Prostate gland (tissue), 2 donors: ENCODE measurements at places on chromosomes 7 and 10.

GRCh38 chr10:86017841-86018734, 348.5 kb downstream of the GRID1 start:
- DNase-seq, result no peak

DNA sequence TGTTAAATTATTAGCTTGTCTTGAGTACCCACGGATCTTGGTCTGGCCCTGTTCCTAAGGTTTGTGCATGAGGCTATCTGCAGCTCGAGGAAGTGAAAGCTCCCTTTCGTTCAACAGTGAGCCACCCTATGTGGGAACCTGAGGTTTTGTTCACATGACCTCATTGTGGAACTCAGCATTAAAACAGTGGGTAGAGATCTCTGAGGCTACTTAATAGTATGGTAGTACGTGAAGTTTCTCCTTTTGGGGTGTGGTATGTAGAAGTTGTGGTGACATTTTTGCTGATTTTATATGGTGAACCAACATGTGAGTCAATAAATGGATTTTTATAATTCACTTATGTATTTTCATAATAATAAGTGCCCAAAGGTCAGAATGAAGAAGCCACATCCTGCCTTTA, 252.7 kb upstream of the FERD3L start:
- no peak for DNase-seq

DNA sequence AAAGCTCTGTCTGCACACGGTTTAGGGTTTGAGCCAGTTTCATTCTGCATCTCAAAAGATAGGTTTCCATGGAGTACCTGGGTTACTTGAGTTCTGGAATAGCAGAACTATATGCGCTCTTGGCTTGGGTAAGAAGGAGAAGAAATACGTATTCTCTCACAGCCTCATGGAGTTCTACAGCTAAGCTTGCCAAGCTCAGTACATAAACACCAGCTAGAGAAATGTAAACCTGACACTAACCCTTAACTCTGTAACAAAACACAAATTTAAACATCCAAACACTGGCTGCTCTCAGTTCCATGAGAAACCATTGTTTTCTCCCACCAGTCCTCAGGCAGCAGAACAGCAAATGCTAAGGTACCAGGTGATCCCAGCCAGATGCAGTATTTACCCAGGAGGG, 557.2 kb downstream of the INHBA start:
- no peak for DNase-seq

DNA sequence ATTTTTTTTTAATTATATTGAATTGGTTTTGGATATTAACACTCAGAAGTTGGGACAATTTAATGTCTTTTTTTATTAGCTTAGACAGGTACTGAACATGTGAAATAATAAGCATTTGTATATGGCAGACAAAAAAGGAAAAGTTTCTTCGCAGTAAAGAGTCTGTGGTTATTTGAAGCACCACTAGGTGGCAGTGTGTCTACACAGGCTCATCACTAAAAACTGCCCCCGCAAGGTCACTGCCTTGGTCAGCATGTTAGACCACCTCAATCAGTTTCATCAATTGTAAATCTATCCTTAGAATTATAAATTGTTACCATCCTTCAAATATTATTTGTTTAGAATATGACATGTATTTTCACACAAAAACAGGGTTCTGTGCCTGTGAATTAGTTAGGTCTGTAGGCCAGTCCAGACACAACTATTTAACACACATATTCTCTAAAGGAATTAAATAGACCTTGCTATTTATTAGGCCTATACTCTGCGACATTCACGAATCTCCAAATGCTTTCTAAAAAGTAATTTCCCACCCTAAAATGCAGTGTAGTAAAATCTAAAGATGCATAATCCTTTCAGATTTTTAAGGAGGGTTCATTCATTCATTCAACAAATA, 17.0 kb downstream of the PNLIPRP3 start:
- DNase-seq, result no peak

GRCh38 chr10:70145666-70146488, 623 bp downstream of the TYSND1 start:
- peak; percentile 24 for DNase-seq

- no peak for DNase-seq
Observed at GRCh38 chr10:118462401-118462800, 120.3 kb upstream of the FAM204A start.

GRCh38 chr10:71460615-71461014, 63.9 kb downstream of the CDH23 start:
- no peak for DNase-seq

GRCh38 chr7:4713183-4713784, 31.2 kb downstream of the FOXK1 start:
- DNase-seq, result no peak

DNA sequence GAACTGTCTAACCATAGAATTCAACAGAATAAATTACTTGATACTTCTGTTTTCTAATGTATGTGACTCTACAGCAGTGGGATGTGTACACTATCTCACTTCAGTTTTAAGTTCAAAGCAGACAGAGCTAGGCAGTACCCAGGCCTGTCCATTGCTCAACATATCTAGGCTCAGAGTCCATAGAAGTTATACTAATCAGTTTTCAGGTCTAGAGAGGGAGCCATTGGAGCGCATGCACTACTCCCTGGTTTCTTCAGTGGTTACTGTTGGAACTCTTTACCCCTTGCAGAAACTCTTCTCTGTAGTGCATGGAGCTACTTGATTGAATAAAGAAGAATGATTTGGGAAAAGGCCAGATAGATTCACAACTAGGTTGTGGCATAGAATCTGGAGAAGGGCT, 4.4 kb downstream of the CD36 start:
- no peak for DNase-seq

DNA sequence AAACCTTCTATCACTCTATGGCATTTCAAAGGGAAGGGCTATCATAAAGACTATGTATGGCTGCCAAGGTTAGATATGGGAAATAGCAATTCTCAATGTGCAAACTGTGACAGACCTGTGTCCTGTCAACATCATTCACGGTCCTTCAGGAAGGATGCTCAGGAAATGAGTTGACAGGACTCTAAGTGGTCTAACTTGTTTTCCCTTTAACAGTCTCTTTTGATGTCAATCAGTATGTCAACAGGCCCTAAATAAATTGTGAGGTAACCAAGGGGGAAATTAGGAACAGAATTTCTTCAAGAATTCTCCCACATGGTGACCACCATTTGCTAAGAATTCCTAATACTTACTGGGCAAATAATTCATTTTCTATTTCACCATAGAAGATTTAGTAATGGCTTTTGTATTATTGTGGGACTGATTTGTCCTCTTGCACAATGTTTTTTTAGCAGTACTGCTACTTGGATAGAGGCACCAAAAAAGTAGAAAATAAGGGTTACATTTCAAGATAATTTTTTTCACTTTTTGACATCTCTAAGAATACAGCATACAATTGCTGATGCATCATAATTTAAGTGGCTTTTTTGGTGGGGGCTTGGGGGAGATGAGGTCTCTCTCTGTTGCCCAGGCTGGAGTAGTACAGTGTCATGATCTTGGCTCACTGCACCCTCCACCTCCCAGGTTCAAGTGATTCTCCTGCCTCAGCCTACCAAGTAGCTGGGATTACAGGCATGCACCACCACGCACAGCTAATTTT, 275.8 kb downstream of the CACNA2D1 start:
- no peak for DNase-seq

DNA sequence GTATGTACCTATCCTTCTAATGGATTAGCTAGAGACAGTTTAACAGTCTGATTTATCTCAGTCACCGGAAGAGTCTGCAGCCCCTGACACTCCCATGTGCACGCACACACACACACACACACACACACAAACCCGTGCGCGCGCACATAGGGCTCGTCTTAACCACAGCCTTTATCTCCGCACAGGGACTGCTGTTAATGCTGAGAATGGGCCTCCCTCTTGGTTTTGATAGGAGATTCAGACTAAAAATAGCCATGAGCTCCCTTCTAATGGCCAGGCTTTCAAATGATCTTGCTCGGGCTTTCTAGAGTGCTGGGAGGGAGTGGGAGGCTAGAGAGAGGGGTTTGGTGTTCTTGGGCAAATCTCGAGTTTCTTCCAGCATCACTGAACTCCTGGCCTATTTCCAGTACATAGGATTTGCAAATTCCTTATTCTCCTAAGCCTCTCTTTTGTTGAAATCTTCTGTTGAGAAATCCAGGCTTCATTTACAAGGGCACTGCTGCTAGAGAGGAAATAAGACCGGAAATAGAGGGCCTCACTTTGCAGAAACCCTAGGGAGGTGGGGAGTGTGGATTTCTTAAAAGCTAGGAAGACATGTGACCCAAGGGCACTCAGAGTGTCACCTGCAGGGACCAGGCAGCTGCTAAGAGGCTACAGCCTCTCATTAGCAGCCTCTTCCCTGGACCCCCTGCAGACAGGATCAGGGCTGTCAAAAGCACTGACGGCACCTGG, 2.4 kb downstream of the TMEM72 start:
- no peak for DNase-seq
